Kidney epithelial cell (primary cell): ENCODE measurements at places on chromosomes 6 and 20.

- DNase-seq: peak; percentile 92
Measured at GRCh38 chr6:24323632-24324337, 34.1 kb downstream of the DCDC2 start.

DNA sequence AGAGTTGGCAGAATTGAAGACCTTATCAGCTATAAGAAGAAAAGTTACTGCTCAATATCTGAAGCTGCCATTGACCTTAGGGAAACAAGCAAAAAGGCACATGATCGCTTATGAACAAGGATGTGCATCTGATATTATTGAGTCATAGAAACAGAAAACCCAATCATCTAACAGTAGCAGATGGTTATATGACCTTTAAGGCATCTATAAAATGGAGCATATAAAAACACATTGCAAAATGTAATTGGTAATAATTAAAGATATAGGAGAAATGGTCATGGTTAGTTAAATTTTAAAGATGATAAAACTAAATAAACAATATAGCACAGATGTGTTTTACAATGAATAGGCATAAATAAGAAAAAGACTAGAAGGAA lies 260.1 kb upstream of the TAB2 start:
- DNase-seq: no peak

DNA sequence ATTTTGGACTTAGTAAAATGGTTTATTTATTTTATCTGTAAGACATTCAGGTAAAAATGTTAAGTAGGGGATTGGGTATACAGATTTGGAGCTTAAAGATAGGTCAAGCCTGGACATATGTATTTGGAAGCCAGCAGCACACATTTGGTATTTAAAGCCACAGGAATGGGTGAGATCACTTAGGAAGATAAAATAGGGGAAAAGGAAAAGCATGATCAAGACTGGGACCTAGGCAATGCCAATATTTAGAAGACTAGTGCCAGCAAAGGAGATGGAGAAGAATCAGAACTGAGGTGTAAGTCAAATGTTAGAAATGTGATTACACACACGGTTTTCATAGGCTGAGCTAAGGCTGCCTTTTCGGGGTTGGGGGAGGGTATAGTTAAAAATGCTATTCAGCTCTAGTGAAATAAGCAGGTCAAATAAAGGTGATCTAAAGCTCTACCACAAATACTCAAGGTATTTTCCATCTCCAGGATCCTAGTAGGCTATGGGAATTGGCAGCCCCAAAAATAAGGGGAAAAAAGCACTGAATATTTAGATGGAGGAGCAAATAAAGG lies 20.6 kb downstream of the SLC2A12 start:
- DNase-seq: no peak

GRCh38 chr6:16482702-16483314 lies 244.4 kb downstream of the GMPR start:
- DNase-seq: no peak

- no peak for DNase-seq
Measured at GRCh38 chr20:60310560-60311349, 352.5 kb downstream of the CDH26 start.

DNA sequence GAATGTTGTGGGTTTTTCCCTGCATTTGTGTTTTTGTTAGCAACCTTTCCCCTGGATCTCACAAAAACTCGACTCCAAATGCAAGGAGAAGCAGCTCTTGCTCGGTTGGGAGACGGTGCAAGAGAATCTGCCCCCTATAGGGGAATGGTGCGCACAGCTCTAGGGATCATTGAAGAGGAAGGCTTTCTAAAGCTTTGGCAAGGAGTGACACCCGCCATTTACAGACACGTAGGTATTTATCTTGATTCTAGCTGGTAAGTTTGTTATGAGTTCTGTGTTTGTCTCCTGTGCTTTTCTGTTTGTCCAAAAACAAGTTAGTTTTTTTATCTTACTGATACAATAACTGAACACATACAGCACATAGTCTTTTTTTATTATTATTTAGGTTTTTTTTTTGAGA lies 3.0 kb downstream of the SLC25A27 start:
- DNase-seq: no peak

DNA sequence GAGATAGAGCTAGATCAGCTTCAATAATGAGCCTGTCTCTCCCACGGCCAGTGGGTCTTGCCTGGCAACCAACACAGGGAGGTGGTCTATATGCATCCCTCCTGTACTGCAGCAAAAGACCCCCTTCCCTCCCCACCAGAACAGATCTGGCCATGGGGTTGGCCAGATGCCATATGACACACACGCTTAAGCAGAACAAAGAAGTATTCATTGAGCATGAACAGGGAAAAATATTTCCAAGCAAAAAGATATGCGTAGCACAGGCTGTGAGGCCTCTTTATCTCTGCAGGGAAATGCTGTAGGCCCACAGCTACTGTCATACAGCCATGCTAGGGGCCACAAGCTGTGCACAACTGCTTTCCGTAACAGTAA lies 73.4 kb upstream of the NRSN1 start:
- DNase-seq: no peak

- DNase-seq: no peak
Measured at GRCh38 chr20:23918101-23918862, 38.7 kb upstream of the CST5 start.

DNA sequence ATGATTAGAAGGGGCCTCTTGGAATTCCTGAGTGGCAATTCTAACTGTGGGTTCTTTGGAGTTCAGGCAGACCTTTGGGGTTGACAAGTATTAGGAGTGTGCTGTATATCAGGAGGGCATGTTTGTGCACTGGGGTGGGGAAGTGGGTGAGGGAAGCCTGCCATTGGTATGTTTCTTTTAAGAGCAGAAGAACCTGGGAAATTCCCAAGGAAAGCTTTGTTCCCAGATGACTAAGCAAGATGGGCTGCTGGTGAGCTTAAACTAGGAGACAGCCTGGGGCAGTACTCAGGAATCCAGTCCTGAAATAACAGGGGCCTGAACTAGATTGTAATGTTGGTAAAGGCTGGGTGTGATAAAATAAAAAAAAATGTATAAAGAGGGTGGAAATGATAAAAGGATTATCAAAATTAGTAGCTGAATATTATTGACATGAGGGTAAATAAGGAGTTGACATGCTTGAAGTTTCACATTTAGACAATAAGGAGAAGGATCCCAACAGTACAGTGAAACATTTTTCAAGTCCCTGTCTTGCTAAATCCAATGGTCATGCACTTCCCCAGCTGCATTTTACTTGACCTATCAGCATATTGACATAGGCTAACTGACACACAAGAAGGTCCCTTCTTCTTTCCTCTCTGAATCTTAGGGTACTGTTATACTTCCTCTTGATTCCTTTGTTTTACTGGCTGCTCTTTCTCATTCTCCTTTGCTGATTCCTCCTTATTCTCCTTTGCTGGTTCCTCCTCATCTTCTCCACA lies 18.4 kb upstream of the IFNGR1 start:
- DNase-seq: peak; percentile 92

GRCh38 chr20:52105442-52106422 lies 85.8 kb downstream of the ZFP64 start:
- no peak for DNase-seq

DNA sequence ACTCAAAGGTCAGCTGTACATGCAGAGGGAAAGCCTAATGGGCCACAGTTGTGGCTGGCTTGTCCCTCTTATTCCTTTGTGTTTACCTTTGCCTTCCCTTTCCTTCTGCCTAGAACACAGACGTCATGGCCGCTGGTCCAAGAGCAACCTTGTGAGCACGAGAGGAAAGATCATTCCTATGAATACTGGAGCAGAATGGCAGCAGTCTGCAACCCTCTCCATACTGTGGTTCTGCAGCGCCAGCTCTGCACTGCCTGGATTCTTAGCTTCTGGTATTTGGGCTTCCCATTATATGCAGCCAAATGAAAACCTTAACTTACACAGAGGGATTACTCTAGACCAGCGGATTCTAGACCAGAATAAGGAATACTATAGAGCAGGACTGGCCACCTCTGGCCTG lies 12.4 kb downstream of the TBC1D7 start:
- DNase-seq: no peak

DNA sequence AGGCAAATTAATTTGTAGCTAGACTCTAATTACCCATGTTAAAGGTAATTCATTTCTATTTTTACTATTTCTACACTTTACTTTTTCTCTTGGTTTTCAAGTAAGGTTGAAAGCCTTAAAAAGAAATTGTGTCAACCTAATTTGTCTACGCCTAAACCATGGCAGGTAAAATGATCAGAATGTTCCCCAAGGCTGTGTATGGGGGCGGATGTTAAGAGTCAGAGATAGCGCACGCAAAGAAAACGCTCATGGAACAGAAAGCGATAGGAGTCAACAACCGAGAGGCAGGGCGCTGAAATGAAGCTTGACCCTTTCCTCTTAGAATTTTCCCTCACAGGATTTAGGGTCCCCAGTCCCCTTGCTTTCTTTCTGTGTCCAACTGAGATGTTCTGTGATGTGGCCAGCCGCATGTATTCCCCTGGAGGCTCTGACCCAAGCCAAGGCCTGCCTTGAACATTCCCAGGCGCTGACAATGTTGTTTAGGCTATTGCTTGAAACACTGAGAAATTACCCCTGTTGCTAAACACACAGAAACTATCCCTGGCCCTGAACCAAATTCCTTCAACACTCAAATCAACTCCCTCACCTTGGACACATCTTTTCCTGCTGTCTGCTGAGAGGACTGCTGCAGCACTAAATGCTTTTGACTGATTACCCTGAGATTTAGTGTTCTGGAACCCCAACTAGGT lies 10.9 kb downstream of the PSMB1 start:
- DNase-seq: no peak

- no peak for DNase-seq
Measured at GRCh38 chr20:39309458-39309857, 347.3 kb downstream of the DHX35 start.

- no peak for DNase-seq
Measured at GRCh38 chr6:24599686-24600399, 46.1 kb downstream of the KIAA0319 start.

GRCh38 chr6:63750400-63750799 lies 114.8 kb downstream of the PHF3 start:
- no peak for DNase-seq

DNA sequence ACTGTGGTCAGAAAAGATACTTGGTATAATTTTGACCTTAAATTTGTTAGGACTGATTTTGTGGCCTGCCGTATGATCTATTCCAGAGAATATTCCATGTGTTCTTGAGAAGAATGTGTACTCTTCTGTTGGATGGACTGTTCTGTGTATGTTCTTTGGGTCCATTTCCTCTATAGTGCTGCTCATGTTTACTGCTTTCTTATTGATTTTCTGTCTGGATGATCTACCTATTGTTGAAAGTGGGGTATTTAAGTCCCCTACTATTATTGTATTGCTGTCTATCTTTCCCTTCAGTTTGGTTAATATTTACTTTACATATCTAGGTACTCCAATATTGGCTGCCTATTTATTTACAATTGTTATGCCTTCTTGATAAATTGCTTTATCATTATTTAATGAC lies 298.4 kb downstream of the BCKDHB start:
- DNase-seq: no peak

DNA sequence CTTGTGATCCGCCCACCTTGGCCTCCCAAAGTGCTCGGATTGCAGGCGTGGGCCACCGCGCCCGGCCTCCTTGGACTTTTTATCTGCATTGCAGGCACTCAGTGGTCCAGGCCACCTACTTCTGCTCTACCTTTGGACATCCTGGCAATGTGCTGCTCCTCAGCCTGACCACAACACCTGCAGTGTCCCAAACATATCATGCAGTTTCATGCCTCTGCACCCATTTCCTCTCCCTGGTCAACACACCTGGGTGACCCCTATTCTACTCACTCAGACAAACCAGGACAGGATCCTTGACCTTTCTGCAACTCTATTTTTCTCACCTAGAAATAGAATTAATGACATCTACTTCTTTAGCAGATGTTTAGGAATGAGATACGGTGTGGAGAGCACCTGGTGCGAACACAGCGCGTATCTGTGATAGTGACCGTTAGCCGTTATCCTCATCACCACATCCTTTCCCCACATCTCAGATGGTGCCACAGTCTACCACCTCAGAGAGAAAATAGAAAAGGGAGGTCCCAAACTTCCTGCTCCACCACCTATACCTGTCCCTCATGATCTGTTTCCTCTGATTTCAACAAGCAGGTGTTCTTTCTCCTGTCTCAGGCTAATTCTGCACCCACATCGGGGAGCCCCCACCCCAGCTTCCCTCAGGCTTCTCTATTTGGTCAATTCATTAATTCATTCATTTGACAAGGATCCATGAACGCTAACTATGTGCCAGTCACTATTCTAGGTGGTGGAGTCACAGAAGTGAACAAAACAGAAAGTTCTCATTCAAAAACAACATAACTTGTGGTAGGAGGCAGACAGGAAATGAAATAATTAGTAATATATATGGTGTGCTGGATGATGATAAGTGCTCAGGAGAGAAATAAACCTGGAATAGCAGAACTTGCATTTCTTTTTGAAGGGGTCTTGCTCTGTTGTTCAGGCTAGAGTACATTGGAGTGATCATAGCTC lies 4.3 kb upstream of the BTN3A2 start:
- DNase-seq: no peak

GRCh38 chr20:50306478-50307423 lies 116.1 kb downstream of the CEBPB start:
- no peak for DNase-seq

GRCh38 chr20:48098099-48098498 lies 312.8 kb upstream of the SULF2 start:
- DNase-seq: no peak

DNA sequence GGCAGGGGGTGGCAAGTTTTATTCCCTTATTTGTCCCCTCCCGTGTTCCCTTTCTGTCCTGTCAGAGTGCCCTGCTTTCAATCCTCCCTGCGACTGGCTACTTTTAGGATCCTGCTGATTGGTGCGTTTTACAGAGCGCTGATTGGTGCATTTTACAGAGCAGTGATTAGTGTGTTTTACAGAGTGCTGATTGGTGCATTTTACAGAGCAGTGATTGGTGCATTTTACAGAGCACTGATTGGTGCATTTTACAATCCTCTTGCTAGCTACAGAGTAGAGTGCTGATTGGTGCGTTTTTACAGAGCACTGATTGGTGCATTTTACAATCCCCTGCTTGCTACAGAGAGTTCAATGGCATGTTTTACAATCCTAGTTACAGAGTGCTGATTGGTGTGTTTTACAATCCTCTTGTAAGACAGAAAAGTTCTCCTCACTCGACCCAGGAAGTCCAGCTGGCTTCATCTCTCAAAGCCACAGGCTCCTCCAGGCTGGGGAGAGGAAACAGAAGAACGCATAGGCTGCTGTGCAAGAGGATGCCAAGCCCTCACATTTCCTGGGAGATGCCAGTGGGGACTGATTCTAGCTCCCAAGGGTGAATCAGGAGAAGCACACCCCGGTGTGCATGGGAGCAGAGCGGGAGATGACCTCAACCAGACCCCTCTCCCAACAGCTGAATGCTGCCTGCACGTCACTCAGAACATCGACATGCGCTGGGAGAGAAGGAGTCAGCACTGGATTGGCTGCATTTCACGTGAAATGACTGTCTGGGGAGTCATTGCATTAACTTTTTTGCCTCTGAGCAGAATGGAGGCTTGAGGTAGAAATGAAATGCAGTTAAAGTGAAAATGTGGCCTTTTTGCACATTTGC lies 48.3 kb upstream of the SLC22A23 start:
- DNase-seq: no peak

GRCh38 chr6:33985313-33985751 lies 160.6 kb downstream of the GRM4 start:
- DNase-seq: no peak
